Suppressor macrophage (primary cell): ENCODE measurements at places on chromosomes 11 and 22.

- DNase-seq = no peak
Measured at GRCh38 chr11:36412781-36413383, 97.2 kb downstream of the TRAF6 start.

DNA sequence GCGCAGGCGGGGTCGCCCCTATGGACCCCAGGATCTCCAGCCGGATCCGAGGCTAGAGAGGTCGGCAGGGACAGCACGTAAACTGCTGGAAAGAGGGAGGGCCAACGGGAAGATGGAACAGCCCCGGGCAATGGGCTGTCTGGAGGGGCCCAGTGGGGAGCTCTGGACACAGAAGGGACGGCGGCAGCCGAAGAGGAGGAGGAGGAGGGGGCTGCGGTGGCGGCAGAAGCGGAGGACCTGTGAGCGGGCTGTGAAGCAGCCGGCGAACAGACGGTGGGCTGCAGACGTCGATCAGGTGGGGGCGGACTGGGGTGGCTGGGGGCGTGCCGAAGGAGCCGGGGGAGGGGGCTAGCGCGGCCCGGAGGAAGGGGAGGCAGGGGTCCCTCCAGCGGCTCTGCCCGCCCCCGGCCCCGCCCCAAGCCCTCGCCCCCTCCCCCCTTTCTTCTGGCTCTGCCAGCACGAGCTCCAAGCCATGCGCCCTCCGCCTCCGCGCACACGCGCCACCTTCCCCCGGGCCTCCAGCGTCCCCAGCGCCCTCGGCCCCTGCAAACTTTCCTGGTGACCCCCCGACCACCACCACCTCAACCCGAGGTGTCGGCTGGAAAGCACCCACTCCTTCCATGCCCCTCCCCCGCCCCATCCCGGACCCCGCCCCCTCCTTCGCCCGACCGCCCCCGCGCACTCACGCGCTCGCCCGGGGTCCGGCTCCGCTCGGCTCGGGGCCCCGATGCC lies 432 bp downstream of the TNKS1BP1 start:
- DNase-seq = no peak

DNA sequence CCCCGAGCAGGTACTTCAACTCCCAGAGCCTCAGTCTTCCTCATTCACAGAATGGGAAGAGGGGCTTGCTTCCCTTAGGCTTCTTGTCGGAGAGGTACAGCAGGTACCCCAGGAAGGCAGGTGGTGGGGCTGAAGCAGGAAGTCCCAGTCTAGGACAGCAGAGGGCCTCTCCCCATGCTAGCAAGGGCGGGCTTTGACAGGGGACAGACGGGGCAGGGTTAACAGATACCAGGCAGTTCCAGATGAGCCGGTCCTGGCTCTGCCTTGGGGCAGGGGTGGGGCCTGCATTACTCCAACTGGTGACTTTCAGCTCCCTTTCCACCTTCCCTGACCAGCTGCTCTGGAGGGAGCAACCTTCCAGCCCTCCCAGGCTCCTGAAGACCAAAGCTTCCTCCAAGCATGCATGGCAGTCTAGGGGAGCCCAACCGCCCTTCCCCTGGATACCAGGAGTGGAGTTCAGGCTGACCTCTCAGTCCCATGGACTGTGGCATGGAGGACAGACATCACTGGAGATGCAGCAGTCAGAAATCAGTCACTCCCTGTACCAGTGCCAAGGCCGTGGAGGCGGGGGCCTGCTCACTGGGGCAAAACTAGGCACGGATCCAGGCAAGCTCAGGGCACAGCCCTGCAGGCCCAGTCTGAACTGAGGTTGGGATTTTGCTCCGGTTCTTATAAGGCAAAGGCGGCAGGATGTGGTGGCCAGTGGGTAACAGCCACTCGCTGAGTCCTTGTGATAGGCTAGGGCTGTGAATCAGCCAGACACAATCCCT lies 60.5 kb downstream of the NAT10 start:
- no peak for DNase-seq

DNA sequence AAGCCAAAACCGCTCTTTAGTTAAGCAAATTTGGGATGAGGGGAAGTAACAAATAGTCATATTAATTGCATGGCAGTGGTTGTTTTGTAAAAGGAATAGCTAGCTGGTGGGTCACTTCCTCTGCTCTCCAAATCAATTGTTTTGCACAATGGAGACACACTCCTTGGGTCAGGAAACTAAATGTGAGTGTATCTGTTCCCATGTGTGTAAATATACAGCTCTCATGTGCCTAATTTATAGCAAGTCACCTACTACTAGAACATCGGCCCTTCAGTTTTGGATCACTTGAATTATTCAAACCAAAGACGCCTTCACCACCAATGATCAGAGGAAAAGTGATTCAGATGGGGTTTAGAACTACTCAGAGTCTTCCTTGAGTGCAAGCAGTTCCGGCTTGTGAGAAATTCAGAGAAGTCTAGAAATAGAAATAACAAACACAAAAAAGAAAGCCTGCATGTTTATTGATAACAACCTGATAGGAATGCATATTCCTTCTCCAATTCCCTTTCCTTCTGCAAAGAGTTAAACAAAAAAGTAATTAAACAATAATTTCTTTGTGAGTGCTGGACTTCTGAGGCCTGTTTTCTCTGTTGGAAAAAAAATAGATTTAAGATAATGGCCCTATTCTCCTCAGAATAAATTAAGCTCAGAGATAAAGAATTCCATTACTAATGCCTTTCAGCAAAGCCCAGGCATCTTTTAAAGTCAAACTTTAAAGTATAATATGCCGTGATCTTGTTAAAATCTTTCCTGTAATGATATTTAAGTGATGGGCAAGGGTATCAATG lies 100.4 kb downstream of the KIRREL3 start:
- DNase-seq = no peak

DNA sequence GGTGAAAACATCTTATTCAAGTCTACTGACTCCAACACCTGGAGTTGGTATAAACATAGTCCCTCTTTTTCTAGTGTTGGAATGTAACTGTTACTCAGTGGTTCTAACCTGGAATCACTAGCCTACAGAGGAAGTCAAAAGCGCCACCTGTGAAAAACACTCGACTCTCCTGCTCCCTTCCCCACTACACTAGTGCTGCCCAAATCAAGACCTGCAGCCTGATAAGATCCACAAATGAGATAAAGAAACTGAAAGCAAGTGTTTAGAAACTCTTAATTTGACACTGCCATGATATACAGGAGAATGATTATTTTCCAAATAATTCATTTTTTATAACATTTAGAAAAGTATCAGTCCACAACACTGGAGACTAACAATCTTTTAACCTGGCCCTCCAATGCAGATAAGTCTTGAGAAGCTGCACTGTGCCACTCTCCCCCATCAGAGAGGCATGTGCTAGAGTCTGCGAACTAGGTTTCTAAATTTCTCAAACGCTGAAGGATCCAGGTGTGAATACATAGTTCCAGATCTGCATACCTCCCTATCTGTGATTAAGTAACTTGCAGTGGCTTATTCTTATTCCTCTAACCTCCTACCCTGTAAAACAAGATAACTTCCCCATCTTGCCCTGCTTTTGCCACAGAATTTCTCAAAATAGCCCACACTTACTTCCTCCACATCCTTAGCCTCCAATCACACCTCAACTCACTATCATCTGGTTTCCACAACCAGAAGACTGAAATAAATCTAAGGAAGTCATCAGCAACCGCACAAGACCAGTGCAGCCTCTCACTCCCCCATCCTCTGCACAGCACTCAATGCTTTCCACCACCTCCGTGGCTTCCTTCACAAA lies 88.1 kb downstream of the RRAS2 start:
- DNase-seq = peak; percentile 62

GRCh38 chr11:85941380-85941973 lies 86.3 kb downstream of the CCDC83 start:
- peak; percentile 77 for DNase-seq

GRCh38 chr11:69585385-69585784 lies 55.6 kb upstream of the CCND1 start:
- no peak for DNase-seq

DNA sequence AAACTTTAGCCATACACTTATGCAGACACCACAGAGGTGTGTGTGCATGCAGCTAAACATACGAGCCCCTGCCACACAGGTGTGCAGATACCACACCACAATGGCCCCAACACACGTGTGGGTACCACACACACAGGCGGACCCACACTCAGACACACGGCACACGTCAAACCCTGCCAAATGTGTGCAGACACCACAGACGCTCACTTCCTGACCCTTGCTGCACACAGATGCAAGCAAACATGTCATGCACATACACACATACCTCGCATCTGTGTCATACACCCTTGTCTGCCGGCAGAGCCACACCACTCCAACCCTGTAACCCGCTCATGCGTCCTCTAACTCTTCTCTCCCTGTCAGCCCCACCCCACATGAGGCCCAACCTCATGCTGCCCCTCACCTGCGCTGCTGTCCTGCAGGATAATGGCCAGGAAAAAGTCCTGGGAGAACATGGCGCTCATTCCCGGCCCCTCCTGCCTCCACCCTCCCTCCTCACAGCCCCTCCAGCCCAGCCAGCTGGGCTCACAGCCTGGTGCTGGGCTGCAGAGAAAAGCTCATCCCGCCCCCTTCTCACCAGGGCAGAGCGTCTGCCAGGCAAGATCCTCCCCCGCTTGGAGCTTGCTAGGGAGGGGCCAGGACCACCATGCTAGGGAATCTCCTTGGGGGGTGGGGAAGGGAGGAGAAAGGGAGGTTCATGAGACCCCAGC lies 14.2 kb downstream of the SMPD1 start:
- DNase-seq = no peak

DNA sequence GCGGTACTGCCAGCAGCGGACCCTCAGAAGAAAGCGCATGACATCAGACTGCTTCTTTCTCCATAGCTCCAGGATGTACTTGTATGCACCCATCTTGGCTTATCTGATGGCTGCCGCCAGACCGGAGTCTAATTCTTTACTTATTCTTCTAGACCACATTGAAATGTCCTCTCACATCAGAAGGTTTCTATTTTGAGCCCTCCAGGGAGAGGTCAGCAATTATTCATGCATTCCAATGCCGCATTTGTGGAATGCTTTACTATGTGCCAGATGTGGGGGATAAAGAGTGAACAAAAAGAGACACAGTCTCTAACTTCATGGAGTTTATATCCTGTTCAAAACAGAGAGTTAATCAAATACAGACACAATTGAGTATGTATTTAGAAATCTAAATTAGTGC lies 230.1 kb downstream of the MIAT start:
- no peak for DNase-seq

- DNase-seq = no peak
Measured at GRCh38 chr11:76939219-76939631, 78.5 kb downstream of the ACER3 start.

DNA sequence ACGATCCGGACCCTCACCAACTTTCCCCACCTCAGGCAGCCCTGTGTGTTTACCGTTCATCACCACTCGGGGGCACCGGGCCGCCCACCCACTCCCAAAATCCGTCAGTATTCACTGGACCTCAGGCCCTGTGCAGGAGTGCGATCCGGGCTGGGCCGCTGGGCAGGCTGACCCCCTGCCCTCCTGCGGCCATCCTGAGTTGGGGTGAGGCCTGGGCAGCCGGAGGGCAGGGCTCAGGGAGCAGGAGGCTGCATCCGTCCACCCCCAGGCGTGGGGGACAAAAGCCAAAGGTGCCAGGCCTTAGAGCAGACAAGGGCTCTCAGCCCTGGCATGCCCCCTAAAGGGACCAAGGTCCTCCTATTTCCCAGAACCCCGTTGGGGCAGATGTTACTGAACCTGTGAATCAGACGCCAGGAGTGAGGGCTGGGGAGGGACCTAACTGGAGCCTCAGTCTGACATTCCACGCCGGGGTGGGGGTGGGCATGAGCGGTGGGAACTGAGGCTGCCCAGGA lies 16.8 kb upstream of the TMEM191C start:
- DNase-seq = no peak

DNA sequence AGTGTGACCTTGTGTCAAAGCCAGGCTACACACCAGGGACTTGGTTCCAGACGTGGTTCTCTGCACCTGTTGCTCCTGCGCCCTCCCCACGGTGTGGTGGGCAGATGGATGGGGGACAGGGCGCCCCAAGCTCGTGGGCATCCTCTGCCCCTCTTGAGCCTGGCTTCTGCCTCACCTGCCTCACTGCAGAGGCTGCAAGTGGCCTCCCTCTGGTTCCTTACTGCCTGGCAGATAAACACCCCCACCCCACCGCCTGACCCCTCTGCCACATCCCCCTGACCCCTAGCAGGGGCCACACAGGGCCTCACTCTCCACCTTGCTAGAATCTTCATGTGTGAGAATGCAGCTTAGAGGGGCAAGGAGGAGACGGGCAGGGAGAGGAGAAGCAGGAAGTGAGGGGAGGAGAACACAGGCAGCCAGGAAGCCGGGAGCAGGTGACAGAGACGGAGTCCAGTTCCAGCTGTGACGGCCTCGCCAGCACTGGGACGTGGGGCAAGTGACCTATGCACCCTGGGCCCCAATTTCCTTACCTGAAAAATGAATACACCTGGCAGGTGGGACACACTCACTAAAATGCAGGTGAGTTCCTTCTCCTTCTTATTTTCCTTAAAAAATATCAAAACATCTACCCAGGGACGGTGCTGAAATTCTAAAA lies 178.3 kb downstream of the EFCAB6 start:
- DNase-seq = no peak

GRCh38 chr22:48653929-48654328 lies 1173.7 kb downstream of the BRD1 start:
- no peak for DNase-seq

GRCh38 chr22:46561435-46561905 lies 24.1 kb upstream of the CELSR1 start:
- DNase-seq = peak; percentile 68

DNA sequence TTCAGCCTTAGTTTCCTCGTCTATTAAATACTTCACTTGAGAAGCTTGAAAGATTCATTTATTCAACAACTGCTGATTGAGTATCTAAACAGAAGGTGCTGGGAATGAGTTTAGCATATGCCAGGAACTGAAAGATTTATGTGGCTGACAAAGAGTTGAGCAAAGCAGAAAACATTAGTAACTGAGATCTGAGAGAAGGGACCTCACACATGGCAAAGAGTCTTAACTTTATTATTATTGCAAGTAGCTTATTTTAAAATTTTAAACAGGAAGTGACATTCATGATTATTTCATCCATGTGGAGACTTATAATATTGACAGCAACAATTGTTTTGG lies 133.6 kb downstream of the CASP12 start:
- DNase-seq = no peak

DNA sequence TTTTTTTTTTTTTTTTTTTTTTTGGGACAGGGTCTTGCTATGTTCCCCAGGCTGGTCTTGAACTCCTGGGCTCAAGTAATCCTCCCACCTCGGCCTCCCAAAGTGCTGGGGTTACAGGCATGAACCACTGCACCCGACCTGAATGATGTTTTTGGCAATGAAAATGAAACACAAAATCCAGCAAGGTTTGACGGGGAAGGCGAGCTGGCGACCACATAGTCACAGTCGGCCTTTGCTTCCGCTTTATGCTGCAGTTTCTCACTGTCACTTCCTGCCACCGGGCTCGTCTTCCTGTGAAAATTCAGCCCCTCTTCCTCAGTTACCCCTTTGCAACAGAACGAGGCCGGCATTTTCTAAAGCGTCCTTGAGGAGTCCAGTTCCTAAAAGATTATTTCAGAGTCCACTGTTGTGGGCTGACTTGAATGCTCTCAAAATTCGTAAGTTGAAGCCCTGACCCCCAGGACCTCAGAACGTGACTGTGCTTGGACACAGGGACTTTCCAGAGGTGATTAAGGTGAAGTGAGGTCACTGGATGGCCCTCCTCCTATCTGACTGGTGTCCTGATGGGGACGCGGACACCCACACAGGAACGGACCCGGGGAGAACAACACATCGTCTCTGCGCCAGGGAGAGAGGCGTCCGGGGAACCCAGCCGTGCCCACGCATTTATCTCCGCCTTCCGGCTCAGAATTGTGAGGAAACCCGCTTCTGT lies 2.9 kb upstream of the BID start:
- DNase-seq = peak; percentile 83
